Activated CD4-positive, alpha-beta T cell treated with anti-CD3 and anti-CD28 coated beads, Interleukin-2, amount 50 U/mL, for 4 hours (primary cell): ENCODE measurements at places on chromosomes 5 and 9.

DNA sequence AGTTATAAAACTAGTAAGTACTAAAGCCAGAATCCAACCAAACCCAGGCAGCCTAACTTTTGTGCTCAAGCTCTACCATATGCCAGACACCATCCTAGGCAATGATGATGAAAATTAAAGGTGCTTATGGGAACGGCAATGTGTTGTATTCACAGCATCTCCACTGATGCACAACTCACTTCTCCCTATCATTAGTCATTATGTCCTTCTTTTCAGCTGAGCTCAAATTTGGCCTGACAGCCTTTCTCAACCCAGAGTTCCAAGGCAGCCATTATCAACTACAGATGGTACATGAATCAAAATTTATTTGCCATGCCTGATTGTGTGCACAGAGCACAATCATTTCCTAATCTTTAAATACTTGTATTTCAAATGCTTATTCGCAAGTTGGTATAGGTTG lies 121.6 kb upstream of the TNPO1 start:
- no peak for DNase-seq

GRCh38 chr5:103218164-103218563 lies 40.4 kb upstream of the MACIR start:
- DNase-seq = no peak

GRCh38 chr5:154278908-154279307 lies 88.4 kb downstream of the GALNT10 start:
- no peak for DNase-seq

GRCh38 chr5:50745221-50745910 lies 78.9 kb downstream of the PARP8 start:
- DNase-seq = no peak

DNA sequence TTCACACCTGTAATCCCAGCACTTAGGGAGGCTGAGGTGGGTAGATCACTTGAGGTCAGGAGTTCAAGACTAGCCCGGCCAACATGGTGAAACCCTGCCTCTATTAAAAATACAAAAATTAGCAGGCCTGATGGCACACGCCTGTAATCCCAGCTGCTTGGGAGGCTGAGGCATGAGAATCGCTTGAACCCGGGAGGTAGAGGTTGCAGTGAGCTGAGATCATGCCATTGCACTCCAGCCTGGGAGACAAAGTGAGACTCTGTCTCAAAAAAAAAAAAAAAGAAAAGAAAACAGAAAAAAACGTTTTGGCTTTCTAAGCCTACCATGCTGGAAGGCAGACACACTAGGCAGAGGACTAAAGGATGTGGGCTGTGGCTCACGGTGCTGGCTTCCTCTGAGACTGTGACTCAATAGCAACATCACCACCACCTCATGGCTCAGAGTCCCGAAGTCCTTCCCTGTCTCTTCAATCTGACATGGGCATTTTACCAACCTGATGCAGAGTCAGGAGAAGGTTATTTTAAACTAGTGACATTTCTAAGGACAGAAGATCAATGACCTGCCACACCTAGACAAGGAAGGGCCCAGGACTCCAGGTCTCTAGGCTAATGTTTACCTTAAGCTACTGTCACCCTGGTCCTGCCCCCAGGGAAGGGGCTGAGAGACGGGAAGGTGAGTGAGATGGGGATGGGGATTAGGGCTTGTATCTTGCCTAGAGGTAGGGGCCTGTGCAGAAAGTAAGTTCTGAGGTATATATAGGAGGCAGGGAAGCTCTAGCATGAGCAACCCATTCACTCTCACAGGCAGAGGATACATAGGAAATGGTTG lies 3.7 kb downstream of the ECSCR start:
- DNase-seq = peak; percentile 70

GRCh38 chr5:2179861-2180260 lies 297.1 kb upstream of the IRX4 start:
- DNase-seq = no peak

DNA sequence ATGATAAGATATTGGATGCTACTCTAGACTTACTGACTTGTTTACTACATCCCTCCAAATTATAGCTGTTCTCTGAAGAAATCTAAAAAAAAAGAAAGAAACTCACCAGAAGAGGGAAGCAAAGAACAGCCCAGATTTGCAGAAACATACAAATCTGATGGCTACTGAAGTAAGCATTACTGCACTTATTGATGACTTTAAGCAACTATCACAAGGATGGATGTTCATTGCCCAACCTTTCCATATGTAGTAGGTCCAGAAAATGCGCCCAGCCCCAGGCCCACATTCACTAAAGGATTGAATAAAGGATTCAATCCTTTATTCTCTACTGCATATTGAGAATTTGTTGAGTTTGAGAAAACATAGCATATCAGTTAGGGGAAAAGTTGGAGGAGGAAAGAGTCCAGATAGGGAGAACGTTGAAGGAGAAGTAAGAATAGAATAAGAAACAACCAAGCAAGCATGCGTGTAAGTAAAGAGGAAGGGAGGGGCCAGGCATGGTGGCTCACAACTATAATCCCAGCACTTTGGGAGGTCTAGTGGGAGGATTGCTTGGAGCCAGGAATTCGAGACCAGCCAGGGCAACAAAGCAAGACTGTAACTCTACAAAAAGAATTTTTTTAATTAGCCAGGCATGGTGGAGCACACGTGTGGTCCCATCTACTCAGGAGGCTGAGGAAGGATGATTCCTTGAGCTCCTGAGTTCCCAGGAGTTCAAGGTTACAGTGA lies 33.8 kb upstream of the DTWD2 start:
- no peak for DNase-seq

GRCh38 chr5:156699147-156699546 lies 150.9 kb upstream of the PPP1R2B start:
- no peak for DNase-seq

DNA sequence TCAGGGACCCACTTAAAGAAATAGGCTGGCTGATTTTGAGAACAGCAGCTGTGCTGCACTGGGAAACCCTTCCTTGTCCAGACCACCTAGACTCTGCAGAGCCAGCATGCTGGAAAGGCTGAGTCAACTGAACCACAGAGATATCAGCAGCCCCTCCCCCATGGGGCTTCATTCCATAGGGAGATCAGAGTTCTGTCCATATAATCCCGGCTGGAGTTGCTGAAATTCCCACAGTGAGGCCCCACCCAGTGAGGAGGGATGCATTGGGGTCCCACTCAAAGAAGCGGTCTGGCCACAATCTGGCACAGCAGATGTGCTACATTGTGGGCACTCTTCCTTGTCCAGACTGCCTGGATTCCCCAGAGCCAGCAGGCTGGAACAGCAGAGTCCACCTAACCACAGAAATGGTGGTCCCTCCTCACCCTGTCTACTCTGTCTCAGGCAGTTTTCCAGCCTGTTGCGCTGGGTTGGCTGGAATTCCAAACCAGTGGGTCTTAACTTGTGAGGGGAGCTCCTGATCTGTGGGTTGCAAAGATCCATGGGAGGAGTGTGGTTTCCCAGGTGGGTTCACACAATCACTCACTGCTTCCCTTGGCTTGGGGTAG lies 127.1 kb downstream of the RNF180 start:
- DNase-seq = no peak
